ENCODE measurements at places on chromosomes 3 and 15.

- peak; percentile 1 for DNase-seq
These were observed 53.0 kb downstream of the CMTM6 start for GRCh38 chr3:32449691-32450090.

DNA sequence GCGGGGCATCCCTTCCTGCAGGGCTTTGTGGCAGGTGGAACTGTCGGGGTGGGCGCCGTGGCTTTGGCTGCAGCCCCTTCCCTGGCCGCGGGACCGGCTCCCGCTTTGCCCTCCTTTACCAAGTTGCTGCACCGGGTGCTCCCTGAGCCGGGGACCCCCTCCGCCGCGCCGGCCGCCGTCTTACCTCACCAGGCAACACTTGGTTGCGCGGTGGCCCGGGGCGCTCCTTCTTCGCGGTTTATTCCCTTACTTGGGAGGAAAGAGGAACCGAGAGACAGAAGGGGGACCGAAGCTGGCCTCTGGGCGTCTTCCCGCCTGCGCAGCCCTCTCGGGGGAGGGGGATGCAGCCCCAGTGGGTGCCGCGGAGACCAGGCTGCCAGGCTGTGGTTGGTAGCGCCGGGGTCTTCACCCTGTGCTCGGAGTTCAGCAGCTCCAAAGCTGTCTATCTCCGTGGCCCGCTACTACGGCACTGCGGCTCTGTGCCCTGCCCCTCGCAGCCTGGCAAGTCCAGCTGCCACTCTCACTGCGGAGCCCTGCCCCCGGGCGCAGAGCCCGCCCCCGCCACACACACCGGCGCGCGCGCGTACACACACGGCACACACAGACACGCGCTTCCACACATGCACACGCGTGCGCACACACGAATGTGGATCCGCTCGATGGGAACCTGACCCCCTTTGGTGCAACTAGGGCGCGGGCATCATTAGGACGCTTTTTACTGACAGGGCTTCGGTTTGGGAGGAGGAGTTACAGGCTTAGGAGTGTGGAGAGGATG, at the start of gene DGKG:
Gene DGKG (minus strand): TSS at position 473 of the 775 bp plus-strand sequence. CDS start 41,775 bp downstream, outside the sequence.
- peak; percentile 37 for DNase-seq

DNA sequence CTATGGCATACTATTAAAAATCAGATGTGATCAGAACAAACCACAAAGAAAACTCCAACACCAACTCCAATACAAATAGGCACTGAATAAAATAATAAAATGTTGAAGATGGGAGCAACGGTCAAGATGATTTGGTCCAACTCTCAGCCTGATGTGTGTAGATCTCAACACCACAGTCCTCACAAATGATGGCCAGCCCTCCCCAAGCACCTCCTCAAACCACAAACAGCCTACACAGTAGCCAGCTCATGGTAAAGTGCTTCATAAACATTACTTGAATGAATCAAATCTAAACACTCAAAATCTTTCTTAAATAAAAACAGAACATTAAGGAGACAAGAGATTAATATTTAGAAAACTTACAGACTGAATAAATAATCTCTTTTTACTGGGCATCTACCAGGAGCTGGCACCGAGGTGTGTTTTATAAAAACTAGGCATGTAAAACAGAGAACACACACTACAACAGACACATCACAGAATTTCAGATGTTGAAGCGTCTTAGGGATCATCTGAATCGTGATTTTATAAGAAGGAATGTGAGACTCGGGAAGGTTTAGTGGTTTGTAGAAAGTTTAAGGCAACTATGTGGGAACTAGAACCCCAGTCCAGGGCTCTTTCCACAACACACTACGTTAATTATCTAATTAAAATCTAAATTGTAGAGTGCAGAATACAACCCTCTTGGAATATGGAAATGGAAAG, 102.4 kb downstream of the MYLK start:
- DNase-seq = no peak

DNA sequence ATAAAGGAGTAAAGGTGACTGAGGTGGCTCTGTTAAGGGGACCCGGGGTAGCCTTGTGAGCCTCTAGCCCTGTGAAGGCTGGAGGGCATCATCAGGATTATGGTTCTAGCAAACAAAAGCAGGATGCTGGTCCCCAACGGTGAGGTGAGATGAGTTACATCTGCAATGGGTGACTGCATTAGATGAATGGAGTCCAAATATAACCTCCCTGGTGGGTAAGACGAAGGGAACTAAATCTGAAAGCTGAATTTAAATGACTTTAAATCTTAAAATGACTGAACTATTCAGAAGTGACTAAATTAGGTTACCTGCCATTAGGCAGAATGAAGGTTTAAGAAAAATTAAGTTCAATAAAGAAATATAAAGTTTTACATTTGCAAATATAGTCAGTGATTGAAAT, 4.6 kb upstream of the HLTF start:
- DNase-seq = no peak

- DNase-seq = no peak
These were observed 1030.9 kb downstream of the ROBO1 start for GRCh38 chr3:78736863-78737262.

GRCh38 chr3:43874290-43874689, 183.6 kb downstream of the ABHD5 start:
- DNase-seq = no peak
